ENCODE measurements at places on chromosomes 6 and 20. TPM values are rescaled to one million over a fixed set of nuclear protein-coding genes. Genes with fewer than 3 reads are reported as not detected.

DNA sequence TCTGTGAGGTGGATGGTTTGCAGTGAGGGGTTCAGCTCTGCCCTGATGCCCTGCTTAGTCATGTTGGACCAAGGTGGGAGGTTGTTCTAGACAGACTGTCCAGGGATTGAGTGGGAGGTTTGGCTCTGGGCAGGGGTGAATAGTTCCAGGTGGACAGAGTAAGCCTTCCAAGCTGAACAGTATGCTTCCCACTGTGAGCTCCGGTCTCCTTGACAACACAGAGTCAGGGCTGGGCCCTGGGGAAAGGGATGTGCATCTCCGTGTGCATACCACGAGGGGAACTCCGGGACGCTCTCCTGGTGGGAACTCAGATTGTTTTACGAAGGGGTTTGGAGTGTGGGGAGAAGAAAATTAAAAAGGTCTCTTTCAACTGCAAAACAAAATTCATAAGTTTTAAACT lies 174.7 kb downstream of the DHX35 start:
- no peak for DNase-seq

GRCh38 chr6:149888659-149889058 lies 9.3 kb downstream of the RAET1E start:
- no peak for DNase-seq

- DNase-seq = no peak
Observed at GRCh38 chr6:136323431-136324112, 33.9 kb upstream of the BCLAF1 start.

MARCKS gene
- total RNA-seq = 498 TPM

- DNase-seq = no peak
Observed at GRCh38 chr6:45196121-45196520, 132.0 kb upstream of the RUNX2 start.

- peak; percentile 86 for DNase-seq
Observed at GRCh38 chr20:62367136-62367632, at the start of gene LAMA5. LAMA5 (minus strand) TSS chr20:62367312; CDS start chr20:62367245, 67 bp downstream.

GRCh38 chr6:29627755-29628418 lies 5.1 kb downstream of the GABBR1 start:
- DNase-seq = peak; percentile 85

- no peak for DNase-seq
Observed at GRCh38 chr20:9609887-9610502, 95.6 kb downstream of the LAMP5 start.

GRCh38 chr6:46062312-46062711 lies 46.7 kb upstream of the CLIC5 start:
- no peak for DNase-seq

DNA sequence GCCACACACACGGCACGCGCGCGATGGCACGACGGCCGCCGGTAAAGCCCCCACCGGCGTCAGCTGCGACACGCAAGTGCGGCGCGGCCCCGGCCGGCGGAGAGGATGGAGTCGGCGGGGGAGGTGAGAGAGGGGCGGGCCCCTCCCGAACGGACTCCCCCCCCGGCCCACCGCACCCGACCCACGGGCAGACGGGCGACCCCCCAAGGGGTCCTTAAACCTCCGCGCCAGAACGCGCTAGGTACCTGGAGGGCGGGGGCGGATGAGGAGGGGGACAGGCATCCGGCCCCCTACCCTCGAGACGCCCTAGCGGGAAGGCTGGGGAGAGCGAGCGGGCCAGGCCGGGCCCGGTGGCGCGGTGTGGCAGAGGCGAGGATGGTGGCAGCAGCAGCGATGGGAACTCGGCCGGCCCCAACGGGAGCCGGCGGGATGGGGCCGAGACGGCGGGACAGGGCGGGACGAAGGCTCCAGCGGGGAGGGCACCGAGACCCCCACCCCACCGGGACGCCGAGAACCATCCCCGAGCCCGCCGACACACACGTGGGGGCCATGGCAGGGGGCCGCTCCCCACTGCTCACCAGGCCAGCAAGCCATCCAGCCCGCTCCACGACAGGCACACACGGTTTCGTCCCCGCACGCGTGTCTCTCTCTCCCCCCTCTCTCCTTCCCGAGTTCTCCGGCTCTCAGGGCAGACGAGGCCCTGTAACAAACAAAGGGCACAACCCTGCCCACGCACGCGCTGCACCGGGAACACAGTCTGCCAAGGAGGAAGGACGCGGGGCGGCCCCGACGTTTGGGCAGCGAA lies 1515.4 kb upstream of the DEFB115 start:
- DNase-seq = no peak

- DNase-seq = no peak
Observed at GRCh38 chr6:157240059-157240959, 83.0 kb downstream of the TMEM242 start.

- no peak for DNase-seq
Observed at GRCh38 chr6:170038251-170038650, 252.6 kb downstream of the DLL1 start.

DNA sequence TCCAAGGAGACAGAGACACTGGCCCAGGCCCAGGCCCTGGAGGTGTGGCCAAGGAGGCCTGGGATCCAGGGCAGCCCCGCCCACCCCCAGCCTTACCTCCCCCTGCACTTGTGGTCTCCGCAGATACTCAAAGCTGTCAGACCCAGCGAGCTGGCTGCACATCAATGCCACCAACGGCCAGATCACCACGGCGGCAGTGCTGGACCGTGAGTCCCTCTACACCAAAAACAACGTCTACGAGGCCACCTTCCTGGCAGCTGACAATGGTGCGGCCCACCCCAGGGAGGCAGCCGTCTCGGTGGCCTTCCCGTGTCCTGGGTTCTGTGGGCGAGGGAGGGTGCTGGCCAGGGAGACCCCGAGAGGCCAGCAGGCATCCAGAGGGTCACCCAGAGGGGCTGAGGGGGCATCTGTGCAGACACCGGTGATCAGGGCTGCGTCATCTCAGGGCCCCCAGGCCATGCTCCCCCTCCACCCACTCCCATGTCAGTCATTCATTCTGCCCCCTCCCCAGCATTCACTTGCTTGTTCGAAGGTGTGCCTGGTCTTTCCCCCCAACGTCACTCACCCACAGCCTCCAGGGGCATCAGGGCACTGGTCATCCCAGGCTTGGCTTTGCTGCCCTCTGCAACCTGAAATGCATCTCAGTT lies 141.3 kb downstream of the TAF4 start:
- no peak for DNase-seq

DNA sequence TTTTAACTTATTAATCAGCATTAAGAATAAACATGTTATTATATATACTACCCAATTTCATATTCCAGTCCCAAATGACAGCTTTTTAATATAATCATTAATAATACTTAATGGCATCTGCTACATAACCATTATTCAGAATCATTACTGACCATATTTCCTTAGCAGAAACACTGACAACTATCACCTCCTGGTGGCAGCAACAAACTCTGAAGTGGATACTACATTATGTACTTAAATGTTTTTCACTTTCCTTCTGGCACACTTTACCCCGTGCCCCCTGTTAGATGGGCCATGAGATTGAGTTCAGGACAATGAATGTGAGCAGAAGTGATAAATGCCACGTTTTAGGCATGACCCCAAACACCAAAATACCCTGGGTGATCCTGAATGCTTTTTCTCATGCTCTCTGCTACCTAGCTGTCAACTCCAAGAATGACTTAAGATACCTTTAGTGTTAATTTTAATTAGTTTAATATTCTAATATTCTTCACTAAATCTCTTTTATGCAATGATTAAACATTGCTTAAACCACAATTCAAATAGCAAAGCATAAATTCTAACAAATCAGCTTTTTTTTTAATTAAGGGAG lies 77.1 kb downstream of the LMBRD1 start:
- no peak for DNase-seq

RBPJL gene
- total RNA-seq = not detected

DNA sequence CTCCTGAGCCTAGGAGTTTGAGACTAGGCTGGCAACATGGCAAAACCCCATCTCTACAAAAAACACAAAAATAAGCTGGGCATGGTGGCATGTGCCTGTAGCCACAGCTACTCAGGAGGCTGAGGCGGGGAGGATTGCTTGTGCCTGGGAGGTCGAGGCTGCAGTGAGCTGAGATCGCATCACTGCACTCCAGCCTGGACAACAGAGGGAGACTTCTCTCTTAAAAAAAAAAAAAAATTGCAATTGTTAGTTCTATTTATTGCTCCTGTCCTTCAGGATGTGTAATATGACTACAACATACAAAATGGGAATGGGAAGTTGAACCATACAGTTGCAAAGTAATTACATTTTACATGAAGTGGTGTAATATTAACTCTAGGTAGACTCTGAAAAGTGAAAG lies 8.1 kb upstream of the AARS2 start:
- DNase-seq = no peak

FAXC gene
- total RNA-seq = 41.6 TPM

GRCh38 chr6:112311950-112312547 lies 35.1 kb upstream of the RFPL4B start:
- peak; percentile 8 for DNase-seq

GRCh38 chr6:53119772-53120409 lies 28.8 kb downstream of the GCM1 start:
- DNase-seq = no peak

DNA sequence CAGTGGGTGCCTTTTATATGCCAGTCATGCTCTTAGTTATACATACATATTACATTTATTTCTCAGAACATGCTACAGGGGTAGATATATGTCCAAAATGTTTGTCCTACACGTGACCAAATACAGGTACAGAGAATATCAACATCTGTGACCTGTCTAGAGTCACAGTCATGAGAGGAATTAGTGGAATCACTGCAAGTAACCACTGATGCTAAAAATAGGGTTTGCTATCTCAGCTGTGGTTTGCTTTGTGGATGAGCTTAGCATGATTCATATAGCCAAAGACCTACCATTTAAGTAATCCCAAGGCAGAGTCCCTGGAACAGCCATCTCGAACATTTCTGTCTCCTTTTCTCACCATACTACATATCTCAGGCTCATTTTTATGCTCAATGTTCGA lies 32.3 kb downstream of the GSTA3 start:
- no peak for DNase-seq

DNA sequence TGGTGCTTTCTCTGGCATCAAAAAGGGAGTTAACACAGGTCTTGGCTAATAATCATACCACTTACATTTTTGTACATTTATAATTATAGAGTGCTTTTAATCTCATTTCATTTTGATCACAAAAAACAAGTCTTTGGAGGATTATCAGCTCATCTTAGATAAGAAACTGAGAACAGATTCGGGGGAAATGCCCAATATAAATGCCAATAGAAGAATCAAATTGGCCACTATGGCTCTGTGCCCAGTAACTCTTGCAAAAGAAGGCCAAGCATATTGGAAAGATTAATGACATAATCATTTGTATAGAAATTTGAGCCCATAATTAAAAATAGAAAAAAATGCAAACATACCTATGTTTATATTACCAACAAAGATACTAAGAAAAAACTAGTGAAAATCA lies 42.5 kb downstream of the IPCEF1 start:
- DNase-seq = no peak

DNA sequence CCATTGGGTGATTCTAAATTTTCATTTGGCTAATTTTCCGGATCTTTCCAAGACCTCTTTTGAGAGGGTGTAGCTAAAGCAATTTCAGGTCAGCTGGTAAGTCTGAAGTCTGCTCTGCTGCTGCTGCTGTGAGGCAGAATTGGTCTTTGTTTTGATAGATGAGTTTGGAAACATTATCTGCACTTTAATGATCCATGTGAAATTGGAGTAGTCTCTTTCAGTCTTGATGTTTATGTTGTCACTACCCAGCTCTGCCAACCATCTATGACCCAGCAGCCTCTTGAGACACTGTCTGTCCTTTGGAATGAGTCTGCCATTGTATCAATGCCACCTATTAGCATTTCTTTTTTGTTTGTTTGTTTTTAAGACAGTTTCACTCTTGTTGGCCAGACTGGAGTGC lies 44.1 kb downstream of the TXNDC5 start:
- no peak for DNase-seq

- DNase-seq = no peak
Observed at GRCh38 chr6:127192911-127193541, 73.6 kb upstream of the RNF146 start.

OVOL2 gene
- total RNA-seq = 0.41 TPM

DNA sequence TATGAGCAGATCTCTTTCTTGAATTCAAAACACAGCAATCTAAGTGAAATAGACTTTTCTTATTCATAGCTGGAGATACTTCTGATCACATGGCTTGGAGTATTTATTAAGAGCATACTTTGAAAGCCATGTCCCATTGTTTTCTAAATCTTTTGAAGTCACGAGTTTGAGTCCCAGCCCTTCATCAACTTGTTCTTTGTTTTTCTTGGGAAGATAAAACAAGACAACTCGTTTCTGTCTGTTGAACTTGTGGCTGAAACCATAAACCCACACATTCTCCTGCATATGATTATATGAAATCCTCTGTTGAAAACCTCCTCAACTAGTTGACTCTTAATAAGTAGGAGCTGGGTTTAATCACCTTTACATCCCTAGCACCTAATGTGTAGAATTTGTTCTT lies 3.3 kb downstream of the RNF144B start:
- DNase-seq = no peak

- DNase-seq = peak; percentile 21
Observed at GRCh38 chr6:148747471-148748165, 788 bp downstream of the UST start.

DNA sequence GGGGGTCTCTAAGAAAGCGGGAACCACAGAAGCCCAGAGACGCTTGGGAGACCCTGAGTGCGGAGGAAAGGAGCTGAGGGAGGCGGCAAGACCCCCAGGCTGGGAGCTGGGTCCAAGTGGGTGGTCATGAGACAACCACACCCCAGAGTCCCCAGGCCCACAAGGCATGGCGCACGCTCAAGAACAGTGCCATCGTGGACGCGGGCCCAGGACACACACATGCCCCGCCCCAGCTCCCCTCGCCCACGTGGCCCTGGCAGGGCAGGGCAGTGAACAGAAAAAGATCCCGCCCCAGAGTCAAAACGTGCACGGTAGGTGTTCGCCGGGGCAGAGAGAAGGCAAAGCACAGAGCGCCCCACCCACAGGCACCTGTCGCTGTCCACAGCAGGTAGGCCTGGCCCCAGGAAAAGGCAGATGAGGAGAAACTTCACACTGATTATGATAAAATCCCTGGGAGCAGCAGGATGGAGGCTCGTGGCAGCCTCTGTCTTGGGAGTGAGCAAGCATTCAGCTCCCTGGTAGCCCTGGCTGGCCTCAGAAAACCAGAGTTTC lies 50.0 kb downstream of the BPIFB1 start:
- no peak for DNase-seq

DNA sequence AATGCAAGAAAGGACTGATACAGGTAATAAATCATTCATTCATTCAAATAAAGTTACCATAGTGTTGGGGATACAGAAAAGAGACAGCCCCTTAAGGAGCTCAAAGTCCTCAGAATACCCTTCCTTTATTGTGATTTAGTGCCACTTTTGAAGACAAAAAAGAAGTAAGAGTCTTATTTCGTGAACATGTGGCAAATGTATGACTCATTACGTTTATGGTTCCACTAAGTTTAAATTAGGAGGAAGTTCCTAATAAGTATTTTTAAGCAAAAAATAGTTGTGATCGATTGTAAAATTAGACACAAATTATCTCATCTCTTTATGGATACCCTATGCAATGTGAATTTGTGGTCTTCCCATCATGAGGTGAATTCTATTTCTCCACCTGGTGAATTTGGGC lies 38.5 kb upstream of the GCLC start:
- no peak for DNase-seq

DNA sequence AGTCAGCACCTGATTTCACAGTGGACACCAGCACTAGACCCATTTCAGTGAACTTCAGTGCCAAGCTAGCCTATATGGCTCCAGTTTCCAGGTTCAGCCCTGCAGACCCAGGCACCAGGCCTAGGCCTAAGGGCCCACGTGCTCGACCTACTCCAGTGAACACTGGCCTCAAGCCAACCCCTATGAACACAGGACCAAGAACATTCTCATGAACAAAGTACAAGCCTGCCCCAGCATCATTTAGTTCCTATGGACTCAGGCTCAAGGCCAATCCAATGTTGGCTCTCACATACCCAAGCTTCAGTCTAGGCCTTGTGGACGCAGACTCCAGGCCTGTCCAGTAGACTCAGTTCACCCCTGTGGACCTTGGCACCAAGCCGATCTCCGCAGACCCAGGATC lies 385.5 kb downstream of the DHX35 start:
- no peak for DNase-seq
